ENCODE measurements at places on chromosomes 2 and 18.

- no peak for DNase-seq
These were observed 394.4 kb downstream of the NYAP2 start for GRCh38 chr2:225793736-225794550.

DNA sequence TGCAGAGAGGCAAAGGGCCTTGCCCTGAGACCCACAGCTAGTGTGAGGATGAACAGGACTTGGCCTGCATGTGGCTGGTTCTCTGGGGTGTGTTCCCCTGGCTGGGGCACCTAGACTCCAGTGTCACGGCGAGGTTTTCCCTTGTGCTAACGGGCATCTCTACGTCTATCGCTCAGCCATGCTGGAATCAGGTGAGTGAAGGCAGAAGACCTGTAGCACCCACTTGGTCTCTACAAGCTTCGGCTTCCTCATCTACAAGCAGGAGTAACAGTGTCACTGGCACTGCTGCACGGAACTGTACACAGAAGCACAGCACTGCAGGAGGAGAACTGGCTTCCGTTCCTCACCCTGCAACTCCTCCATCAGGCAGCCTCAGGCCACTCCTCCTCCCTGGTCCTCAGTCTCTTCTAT, 30.6 kb downstream of the HS1BP3 start:
- no peak for DNase-seq

- no peak for DNase-seq
These were observed 8.8 kb downstream of the NABP1 start for GRCh38 chr2:191686729-191687128.

DNA sequence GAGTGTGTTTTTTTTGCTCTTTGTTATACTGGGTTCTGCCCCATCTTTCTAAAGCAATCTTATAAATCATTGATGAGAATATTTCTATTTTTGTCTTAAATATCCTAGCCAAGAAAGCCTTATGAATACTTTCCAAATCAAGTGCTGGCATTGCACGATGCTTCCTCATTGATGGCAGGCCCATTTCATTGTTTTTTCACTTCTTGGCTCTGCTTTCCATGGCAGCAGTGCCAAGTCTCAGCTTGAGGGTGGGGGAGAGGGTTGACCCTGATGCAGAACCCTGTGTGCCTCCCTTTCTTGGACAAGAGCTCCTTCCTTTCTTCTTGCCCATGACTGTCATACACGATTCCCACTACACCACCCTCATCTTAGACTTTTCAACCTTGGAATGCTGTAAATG, 16.7 kb upstream of the CELF4 start:
- DNase-seq = no peak

DNA sequence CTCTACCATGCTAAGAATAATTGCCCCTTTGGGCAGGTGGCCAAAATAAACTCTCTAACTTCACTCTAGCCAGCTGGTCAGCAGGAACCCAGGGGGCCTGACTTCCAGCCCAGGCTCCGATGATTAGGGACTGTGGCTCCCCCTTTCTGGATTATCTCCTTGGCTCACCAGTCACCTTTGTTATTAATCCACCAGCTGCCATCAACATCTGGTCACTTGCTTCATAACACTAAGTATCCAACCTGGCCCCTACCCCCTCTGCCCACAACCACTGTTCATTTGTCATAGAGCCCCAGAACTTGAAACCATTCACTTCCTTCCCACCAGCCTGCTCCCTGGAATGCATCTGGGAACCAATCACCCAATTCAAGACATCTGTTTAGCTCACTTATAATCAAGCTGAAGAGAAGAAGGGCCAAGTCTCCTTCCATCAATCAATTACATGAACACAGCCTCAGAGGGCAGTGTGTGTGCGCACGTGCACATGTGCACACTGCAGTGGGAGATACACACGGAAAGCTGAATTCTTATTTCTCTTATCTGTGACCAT, 215.1 kb downstream of the ALK start:
- no peak for DNase-seq

DNA sequence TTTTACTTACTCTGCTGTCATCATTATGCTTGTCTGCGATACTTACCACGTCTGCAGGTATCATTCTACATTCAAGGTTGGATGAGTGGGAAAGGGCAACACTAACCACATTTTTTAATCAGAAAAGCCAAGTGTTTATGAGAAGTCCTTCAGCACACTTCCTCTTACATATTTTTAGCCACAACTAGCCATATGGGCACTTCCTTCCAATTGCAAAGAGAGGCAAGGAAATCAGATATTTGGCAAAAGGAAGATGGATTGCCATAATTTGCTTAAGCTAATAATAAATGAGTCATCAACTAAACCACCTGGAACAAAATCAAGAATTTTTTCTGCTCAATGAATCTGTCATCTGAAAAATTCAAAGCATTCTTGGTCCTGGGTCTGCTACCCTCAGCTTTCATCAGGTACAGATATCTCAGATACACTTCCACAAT, 16.7 kb upstream of the MRO start:
- peak; percentile 73 for DNase-seq

- no peak for DNase-seq
These were observed 77.2 kb upstream of the TXNDC2 start for GRCh38 chr18:9808295-9809241.

Data from KBM-7 (cell line).